Kidney epithelial cell (primary cell): ENCODE measurements at places on chromosomes 1 and 21.

DNA sequence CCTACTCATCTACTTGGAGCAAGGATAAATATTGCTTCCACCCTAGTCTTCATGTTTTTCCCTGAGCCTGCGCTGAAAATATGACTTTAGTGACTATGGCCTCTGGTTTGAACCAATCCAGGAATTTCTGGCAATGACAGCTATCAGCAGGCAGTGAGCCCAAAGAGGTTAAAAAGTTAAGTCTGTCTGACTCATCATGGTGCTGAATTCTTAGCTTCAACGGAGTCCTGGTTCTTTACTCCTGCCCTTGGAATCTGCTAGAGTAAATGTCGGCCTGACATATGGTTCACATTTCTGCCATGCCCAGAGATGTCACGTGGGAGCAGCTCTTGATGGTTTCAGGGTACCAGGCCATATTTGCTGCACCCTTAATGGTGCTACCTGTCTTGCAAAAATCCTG, 351.6 kb upstream of the PLXNA2 start:
- no peak for DNase-seq

DNA sequence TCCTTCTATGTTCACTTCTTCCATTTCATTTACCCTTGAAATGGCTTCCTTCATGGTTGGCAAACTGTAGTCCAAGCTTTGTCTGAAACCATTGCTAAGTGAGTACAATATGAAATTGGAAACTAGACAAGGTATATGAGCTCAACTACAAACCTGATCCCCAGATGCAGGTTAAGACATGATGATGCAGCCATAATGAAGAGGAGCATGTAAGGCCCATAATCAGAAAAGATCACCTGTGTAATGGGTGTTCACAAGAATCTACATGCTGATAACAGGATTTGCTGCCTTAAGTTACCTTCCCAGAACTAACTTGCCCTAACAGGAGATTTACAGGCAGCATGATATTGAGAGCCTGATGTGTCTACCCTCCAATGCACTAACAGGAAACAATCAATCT, 153.9 kb downstream of the KCNH1 start:
- DNase-seq: no peak

- DNase-seq: peak; percentile 65
Measured at GRCh38 chr1:222167111-222167510, 380.8 kb downstream of the HHIPL2 start.

GRCh38 chr1:43309405-43310025, 8.7 kb downstream of the TIE1 start:
- DNase-seq: no peak

GRCh38 chr1:206970446-206970845, at the start of gene FCAMR:
Gene FCAMR, minus strand, starts transcription at chr1:206970460. Its CDS starts 335 bp downstream, at chr1:206970125.
- no peak for DNase-seq

DNA sequence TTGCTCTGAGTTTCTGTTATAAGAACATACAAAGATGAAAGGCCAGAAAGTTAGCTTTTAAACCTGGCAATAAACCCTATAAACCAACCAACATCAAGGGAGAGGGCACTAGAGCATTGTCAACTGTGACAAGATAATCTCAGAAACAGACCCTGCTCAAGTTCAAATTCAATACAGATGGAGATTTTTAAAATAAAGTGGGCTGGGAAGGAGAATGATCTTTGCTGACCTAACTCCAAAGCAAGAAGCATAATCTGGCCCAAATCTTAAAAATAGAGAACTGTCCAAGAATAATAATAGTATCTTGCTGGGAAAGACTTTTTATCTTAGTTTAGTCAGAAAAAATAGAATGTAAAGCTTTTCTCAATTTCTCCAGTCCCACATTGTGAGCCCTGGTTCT, 485.5 kb downstream of the DISC1 start:
- no peak for DNase-seq

- no peak for DNase-seq
Measured at GRCh38 chr1:201497935-201498509, 8.9 kb downstream of the CSRP1 start.

GRCh38 chr1:209911746-209912145, 26.3 kb upstream of the SYT14 start:
- DNase-seq: no peak

DNA sequence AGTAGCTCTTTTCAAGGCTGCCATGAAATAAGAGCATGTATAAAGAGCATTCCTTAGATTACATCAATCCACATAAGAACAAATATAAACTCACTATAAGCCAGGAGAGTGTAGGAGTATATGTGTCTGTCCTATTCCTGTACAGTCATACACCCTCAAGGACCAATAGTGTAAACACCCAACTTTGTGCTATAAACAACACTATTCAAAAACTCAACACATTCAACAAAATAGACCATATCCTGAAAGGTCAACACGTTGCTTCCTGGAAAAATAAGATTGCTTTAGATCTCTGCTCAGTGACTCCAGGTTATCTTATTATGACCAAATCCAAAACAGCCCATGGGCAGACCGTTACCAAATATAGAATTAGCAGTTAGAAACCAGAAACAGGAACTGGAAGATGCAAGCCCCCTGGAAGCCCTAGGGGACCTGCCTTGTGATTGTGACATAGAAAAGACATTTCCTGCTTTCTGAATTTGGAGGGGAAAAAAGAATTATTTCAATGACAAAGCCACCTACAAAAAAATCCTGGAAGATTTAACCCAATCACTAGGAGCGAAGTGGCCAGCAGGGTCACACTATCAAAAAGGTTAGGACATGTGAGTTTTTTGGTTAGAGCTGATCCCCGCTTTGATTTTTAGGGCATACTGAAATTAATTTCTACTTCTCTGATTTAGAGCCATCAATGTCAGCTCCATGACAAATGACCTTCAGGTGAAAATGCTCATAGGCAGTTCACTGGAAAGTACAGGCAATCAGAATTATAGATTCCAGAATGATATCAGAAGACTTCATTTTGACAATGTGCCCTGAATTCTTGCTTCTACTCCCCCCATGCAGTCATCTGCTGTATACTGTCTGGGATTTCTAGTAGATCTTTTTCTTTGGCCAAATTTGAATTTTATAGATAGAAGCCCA, 59.9 kb downstream of the LRRC8C start:
- DNase-seq: no peak

DNA sequence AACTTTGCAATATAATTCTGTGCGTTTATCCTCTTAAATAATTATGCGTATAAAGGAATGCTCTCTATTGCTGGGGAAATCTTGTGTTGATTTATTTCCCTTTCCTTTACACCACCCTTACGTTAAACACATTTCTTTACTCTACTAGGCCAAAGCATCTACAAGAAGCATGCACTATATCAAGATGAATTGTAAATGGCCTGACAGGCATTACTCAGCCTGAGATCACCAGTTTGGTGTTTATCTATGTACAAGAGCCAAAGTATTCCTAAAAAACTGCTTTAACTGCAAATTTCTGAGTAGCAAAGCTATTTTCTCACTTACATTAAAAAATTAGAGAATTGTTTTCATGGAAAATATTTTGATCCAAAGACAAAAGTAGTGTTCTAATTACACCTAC, 114.8 kb downstream of the TYW3 start:
- DNase-seq: no peak
